CD4-positive, alpha-beta T cell treated with Interleukin-6 at 100 ng/mL for 8 hours (primary cell): ENCODE measurements at places on chromosomes 1 and 21.

GRCh38 chr1:37999430-38000232, 5.7 kb downstream of the FHL3 start:
- no peak for DNase-seq

DNA sequence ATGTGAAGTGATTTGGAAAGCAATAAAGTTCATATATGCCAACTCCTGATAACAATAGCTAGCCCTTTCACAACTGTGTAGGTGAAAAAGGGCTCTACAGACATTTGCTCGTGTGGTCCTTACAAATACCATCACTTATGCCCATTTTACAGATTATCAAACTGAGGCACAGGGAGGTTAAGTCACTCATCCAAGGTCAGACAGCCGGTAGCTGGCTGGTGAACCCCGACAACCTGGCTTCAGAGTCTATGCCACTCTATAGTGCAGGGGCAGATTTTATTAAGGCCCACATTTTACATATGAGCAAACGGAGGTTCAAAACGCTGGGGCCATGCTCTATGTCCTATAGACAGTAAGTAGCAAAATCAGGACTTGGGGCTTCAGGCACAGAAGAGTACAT, 280.5 kb downstream of the RRAGC start:
- DNase-seq = no peak

GRCh38 chr1:198205016-198205684, 48.4 kb downstream of the NEK7 start:
- no peak for DNase-seq

- no peak for DNase-seq
Observed at GRCh38 chr1:237201155-237201554, 159.2 kb downstream of the RYR2 start.

GRCh38 chr1:207261971-207262370, 59.5 kb upstream of the CD55 start:
- no peak for DNase-seq

- DNase-seq = no peak
Observed at GRCh38 chr1:71667216-71667615, 586.4 kb upstream of the ZRANB2 start.

GRCh38 chr1:230315099-230315498, 111.0 kb downstream of the PGBD5 start:
- DNase-seq = no peak

DNA sequence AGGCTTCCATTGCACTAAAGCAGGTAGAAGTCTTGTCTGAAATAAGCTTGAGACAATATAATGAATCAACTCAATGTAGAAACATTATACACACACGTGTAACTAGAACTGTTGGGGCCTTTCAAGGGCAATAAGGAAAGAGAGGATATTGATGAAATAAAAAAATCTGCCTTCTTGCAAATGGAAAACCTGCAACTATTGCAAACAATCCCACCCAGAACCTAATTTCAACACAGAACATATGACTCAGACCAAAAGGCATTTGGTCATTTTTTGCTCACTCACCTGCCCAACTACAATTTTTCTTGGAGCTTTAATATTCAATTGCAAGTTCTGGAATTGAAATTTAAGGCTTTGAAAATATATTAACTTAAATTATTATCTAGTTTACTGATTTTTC, 900.1 kb downstream of the TTLL7 start:
- DNase-seq = no peak

DNA sequence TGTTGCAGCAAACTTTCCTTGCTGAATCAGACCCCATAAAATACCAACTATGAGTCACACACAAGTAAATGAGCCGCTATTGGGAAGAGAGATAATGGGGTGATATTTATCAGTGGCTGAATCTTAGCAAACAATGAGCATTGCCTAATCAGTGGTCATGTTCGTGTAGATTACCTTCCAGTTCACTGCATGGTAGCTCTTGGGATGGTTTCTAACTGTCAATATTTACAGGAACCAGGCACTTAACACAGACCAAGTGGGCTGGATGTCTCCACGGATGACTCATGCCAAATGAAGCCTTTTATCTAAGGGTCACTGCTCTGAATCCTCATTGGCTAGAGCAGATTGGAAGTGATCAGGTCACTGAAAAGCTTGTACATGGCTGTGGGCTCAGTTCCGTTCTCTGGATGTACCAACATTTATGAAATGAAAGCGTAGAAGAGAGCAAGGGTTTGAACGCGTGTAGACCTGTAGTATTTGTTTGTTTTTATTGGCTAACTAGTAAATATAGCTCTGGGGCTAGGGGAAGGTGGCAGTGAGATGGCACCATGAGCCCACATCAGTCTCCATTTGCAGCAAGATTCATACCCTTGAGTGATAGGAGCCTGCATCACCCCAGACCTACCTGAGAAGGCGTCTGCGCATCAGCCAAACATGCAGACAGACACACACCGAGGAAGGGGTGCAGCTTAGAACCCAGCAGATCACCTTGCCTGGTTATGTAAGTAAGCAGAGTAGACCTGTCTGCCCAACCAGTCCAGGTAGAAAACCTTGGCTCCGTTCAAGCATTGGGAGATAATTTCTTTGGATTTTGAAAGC, 153.3 kb downstream of the TOMM20 start:
- DNase-seq = no peak
